NCI-H2029 (cell line): ENCODE measurements at places on chromosomes 3 and 15.

GRCh38 chr3:13370055-13370454 is 50.1 kb downstream of the NUP210 start:
- no peak for DNase-seq

DNA sequence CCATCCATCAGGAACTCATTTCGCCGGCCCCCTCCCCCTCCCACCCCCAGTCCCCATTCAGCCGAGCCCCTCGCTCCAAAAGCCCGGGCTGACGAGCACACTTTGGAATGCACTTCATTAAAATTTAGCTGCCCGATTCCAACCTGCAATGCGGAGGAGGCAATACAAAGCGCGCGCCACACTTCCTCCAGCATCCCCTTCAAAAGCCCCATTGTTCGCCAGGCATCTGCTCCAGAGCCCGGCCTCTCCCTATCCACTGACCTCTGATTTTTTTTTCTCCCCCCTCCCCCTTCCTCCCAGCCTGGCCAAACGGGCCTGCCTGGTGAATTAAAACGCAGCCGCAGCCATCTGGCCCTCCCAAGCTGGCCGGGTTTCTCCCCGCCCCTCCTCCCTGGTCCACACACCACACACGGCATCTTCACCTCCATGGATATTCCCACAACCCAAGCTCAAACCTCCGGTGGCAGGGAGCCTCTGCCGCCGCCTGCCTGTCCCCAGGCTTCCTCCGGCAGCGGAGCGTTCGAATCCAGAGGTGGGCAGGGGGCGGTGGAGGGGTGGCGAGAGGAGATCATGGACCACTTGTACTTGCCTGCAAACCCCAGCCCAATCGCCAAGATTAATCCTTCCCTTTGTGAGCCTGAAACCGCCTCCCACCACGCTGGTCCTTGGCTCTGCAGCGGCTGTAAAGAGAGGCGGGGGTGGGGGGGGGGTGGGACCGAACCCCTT is 441.3 kb downstream of the MAGI1 start:
- DNase-seq, result no peak

GRCh38 chr3:48631516-48632448 is 3.5 kb downstream of the SLC26A6 start:
- DNase-seq, result no peak

DNA sequence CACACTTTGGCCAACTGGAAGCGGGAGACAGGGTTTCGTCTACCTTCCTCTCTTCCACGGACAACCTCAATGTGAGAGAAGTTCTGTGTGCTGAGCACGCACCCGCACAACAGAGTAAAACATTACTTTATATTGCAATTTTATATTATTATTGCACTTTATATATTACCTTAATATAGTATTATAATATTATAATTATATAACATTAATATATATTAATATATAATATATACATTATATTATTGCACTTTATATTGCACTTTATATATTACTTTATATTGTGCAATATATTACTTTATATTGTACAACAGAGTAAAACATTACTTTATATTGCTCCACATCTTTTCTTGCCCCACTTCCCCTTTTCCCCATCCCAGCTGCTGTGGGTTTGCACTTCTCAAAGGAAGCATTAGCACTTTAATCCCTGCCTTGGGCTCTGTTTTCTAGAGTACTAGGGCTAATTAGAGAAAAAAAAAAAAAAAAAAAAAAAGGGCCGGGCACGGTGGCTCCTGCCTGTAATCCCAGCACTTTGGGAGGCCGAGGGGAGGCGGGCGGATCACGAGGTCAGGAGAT is 76.4 kb upstream of the SLC4A7 start:
- DNase-seq, result no peak

- no peak for DNase-seq
Measured at GRCh38 chr15:64466408-64467141, 6.2 kb downstream of the ZNF609 start.

DNA sequence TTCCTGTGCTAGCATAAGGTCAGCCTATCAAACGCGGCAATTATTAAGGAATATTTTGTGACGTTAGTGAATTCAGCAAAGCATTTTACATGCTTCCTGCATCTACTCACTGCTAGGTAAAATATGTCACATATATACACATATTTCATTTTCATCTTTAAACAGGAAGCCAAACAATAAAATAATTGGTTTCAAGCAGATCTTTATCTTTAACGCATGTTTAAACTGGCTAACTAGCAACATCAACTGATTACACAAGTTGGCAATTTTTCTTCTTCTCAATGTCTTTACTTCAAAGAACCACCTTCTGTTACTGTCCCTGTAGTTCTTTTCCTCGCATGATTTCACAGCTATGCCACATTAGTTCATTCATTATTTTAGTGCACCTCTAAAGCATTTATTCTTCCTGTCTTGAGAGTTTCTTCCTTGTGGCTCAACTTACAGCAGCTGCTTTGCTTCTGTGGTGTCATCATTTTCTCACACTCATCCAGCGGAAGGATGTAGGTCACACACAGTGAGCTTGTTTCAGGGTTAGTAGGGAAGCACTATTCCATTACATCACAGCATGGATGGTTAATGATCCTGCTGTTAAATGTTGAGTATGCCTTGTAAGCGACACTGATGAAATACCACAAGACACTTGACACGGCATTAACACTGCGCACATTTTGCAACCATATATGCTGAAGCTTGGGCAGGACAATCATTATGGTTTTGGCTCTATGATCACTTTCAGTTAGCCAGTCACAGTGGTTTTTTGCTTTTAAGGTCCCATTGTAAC is 2.3 kb upstream of the BCHE start:
- no peak for DNase-seq

DNA sequence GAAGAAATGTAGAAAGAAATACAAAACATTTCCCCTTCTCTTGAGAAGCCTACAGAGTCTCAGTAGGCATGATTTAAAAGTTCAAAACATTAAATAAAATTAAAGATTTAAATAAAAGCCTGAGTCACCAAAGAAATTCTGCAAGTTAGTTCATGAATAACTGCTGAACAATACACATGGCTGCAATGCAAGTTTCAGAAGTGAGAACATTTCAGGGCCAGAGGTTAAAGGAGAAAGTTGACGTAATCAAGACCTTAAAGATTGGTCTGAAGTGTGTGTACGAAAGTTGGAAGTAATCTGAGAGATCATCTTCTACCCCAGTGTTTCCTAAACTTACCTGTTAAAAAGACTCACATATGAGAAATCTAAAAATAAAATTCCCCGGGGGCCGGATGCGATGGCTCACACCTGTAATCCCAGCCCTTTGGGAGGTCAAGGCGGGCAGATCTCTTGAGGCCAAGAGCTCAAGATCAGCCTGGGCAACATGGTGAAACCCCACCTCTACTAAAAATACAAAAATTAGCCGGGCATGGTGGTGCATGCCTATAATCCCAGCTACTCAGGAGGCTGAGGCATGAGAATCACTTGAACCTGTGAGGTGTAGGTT is 108.7 kb upstream of the PHLDB2 start:
- DNase-seq, result no peak
